ENCODE measurements at places on chromosomes 1 and 21.

DNA sequence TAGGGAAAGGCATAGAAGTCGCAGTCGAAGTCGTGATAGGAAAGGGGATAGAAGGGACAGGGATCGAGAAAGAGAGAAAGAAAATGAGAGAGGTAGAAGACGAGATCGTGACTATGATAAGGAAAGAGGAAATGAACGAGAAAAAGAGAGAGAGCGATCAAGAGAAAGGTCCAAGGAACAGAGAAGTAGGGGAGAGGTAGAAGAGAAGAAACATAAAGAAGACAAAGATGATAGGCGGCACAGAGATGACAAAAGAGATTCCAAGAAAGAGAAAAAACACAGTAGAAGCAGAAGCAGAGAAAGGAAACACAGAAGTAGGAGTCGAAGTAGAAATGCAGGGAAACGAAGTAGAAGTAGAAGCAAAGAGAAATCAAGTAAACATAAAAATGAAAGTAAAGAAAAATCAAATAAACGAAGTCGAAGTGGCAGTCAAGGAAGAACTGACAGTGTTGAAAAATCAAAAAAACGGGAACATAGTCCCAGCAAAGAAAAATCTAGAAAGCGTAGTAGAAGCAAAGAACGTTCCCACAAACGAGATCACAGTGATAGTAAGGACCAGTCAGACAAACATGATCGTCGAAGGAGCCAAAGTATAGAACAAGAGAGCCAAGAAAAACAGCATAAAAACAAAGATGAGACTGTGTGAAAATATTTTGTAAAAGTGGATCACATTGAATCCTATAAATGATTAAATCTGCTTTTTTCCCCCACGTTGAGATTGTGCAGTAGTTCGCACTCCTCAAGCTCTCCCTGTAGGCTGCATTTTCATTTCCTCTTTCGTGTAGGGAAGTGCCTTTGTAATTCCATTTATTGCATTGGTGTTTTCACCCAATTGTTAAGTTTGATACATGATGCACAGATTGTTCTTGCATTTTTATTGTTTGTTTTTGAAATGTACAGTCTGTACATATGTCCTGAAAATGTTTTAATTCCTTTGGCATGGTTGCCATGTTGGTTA is 7.5 kb downstream of the PRPF38B start:
- DNase-seq, result no peak

GRCh38 chr1:28199328-28200233 is 23.1 kb upstream of the PTAFR start:
- DNase-seq, result peak; percentile 22

- DNase-seq, result no peak
These were observed 10.2 kb downstream of the SH3BP5L start for GRCh38 chr1:248815407-248816034.

DNA sequence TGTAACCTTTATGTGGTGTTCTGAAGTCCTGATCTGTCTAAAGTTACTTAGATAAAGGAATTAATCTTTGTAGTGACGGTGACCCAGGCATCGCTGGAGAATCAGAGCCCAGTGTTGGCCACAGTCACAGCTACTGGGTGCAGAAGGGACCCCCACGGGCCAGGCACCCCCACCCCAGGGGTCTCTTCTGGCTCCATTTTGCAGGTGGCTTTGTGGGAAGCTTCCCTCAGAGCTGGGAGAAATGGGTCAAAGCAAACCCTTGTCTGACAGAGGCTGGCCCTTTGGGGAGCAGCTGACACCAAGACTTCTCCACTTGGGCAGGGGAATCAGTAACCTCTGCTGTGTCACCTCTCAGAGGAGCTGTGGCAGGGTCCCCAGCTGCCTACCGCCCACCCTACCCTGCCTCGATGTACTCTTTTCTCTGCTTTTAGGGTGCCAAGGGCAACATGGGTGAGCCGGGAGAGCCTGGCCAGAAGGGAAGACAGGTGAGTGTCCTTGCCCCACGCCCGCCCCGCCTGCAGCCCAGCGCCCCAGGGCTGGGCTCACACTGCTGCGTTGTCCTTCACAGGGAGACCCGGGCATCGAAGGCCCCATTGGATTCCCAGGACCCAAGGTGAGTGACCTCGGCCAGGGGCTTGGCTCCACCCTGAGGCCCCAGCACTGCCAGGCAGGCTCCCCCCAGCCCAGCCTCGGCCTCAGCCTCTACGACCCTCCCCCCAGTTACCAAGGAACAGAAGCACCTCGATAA is 17.7 kb downstream of the COL6A2 start:
- no peak for DNase-seq

Measured in stimulated activated CD8-positive, alpha-beta memory T cell treated with anti-CD3 and anti-CD28 coated beads, Interleukin-4, amount 100 ng/mL, for 1 hour (primary cell).